ENCODE measurements at places on chromosomes 3 and 15. TPM values are rescaled to one million over a fixed set of nuclear protein-coding genes. Genes with fewer than 3 reads are reported as not detected.

DNA sequence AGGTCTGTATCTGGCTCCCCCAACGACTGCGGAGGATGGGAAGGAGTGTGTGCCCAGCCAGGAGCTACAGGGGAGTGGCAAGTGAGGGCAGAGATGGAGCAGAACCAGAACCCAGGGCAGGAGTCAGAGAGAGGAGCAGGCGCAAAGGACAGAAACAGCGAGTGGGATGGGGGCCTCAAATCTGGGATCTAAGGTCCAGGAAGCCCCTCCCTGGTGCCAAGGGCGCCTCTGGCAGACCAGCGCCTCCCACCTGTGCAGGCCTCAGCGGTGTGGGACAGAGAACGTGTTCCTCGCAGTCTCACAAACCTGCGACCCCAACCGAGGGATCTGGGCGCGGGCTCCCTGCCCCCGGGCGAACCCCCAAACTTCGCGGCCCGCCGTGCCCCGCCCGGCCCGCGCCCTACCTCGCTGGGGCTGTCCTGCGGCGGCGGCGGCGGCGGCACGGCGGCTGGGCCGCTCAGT, 301 bp downstream of the PCBP4 start:
- H3K4me3 ChIP-seq = peak overlapping the region; percentile 87
- peaks cover 2% of the 10 kb centered on the region for H3K36me3 ChIP-seq
- H3K27me3 ChIP-seq = peaks cover 3% of the 10 kb centered on the region
- peak; percentile 82 for DNase-seq
- H3K27ac ChIP-seq = peak overlapping the region; percentile 75
- H3K4me1 ChIP-seq = peaks cover 11% of the 10 kb centered on the region

GRCh38 chr15:33533197-33533596, 222.4 kb downstream of the RYR3 start:
- no peak overlapping the region for H3K27ac ChIP-seq
- H3K36me3 ChIP-seq = no peaks in the 10 kb centered on the region
- no peak for DNase-seq
- H3K4me3 ChIP-seq = no peak overlapping the region
- no peaks in the 10 kb centered on the region for H3K4me1 ChIP-seq
- H3K27me3 ChIP-seq = no peaks in the 10 kb centered on the region

DNA sequence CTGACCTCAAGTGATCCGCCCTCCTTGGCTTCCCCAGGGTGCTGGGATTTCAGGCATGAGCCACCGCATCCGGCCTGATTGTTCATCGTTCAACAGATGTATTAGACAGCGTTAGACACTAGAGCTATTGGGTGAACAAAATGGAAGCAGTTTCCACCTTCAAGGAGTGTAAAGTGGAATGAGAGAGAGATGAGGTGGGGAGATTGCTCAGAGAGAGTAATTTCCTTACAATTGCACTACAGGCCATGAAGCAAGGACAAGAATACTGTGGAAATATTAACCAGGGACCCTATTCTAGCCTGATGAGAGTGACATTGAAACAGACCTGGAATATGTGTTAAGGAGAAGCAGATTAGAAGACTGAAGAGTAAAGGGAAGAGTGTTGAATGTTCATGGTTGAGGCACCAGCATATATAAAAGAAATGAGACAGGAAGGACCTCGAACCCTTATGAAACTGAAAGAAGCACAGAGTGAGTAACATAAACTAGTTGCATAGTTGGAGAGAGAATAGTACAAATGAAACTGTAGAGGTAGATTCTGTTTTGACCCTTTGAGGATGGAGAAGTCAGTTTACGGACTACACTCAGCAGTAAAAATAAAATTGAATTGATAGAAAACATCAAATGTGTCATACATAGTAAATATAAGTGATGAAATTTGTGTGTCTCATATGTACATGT, 7.2 kb downstream of the RTF1 start:
- peak overlapping the region; percentile 85 for H3K27ac ChIP-seq
- no peaks in the 10 kb centered on the region for H3K27me3 ChIP-seq
- H3K36me3 ChIP-seq = peaks cover 8% of the 10 kb centered on the region
- peaks cover 29% of the 10 kb centered on the region for H3K4me1 ChIP-seq
- peak overlapping the region; percentile 59 for H3K4me3 ChIP-seq

The RLBP1 gene
- total RNA-seq = not detected

GRCh38 chr3:188914552-188914951, 257.2 kb upstream of the TPRG1 start:
- H3K36me3 ChIP-seq = no peaks in the 10 kb centered on the region
- H3K27ac ChIP-seq = peak overlapping the region; percentile 87
- no peak for DNase-seq
- peak overlapping the region; percentile 23 for H3K4me3 ChIP-seq
- no peaks in the 10 kb centered on the region for H3K27me3 ChIP-seq

Data from activated CD4-positive, alpha-beta T cell treated with anti-CD3 and anti-CD28 coated beads, Interleukin-2, amount 10 ng/mL, durations not matched to agents 24 days and 14 days (primary cell).